Activated CD8-positive, alpha-beta memory T cell treated with anti-CD3 and anti-CD28 coated beads for 1 hour (primary cell): ENCODE measurements at places on chromosomes 4 and X.

DNA sequence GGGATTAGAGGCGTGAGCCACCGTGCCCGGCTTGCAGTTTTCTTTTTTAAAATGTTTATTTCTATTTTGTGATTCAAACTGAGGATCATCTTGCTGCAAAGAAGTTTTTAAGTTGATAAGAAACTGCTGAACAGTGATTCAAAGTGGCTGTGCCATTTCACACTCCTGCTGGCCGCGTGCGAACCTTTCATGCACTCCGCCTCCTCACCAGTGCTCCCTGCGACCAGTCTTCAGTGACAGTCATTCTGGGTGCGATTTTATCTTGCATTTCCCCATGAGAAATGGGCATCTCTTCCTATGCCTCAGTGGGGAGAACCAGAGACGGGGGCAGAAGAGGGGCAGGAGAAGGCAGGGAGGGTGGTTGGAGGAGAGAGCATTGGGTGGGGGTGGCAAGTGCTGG lies 21.4 kb downstream of the TMEM187 start:
- DNase-seq = no peak

- no peak for DNase-seq
Observed at GRCh38 chr4:78768452-78769180, 7.5 kb upstream of the BMP2K start.

DNA sequence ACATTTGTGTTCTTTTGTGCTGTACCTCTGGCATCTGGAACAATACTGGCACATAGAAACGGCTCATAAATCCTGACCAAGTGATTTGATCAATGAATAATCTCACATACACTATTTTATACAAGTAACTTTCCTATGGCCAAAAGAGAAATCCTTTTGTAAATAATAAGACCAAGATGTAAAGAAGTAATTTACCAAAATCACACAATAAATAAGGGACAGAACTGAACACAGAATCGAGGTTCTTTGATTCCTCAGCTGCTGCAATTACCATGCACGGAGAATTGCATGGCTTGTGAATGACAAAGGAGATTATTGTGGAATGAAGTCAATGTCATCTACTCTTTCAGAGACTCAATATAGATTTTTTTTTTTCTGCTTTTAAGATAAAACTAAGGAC lies 576.8 kb upstream of the SMIM31 start:
- no peak for DNase-seq

- DNase-seq = no peak
Observed at GRCh38 chr4:98779088-98779487, 120.7 kb upstream of the TSPAN5 start.

DNA sequence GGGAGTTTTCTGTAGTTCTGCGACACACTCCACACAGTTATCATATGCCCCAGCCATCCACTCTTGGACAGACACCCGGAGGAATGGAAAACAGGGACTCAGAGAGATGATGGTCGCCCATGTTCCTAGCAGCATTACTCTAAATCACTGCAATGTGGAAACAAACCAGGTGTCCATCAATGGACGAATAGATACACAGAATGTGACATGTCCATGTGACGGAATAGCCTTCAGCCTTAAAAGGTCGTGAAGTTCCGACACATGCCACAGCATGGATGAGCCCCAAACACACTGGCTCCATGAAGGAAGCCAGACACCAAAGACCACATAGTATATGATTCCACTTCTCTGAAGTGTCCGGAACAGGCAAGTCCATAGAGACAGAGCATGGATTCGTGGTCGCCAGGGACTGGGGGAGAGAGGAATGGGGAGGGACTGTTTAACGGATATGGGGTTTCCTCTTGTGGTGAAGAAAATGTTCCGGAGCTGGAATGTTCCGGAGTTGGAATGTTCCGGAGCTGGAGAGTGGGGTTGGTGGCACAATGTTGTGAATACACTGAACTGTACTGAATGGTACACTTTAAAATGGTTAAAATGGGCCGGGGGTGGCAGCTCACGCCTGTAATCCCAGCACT lies 28.7 kb upstream of the AFAP1 start:
- DNase-seq = no peak

GRCh38 chr4:129167640-129168260 lies 71.8 kb downstream of the C4orf33 start:
- no peak for DNase-seq

DNA sequence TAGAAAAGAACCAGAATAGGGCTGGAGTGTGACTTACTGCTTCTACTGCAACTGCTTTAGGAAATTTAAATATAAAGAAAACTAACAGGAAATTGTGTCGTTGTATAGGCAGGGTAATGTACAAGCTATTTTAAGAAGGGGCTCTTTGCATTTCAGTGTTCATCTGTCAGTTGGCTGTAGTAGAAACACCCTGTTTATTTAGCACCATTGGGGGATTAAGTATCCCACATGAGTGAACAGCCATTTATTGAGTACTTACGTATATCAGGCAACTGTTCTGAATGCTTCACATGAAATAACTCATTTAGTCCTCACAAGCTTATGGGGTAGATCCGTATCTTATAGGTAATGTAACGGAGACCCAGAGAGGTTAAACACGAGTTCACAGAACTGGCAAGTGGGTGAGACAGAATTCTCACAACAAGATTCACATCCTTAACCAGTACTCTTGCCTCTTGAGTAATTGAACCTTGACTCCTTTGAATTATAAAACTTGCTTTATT lies 23.9 kb downstream of the STIM2 start:
- no peak for DNase-seq

DNA sequence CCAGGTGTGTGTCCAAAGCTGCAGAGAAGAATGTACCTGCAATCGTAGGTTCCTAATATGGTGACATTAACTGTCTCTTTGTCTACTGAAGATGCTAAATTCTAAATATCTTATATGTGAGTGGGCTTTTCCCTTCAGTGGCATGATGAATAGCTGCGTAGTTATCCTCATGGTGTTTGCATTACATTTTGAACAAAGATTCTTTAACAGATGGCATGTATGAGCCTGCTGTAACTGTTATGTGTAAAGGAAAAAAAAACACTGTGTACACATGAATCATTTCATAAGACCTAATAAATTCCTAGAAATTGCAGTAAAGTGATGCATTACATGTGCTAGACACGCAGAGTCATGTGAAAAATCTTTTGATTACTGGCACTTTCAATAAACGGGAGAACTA lies 288.0 kb downstream of the SH2D1A start:
- DNase-seq = no peak

DNA sequence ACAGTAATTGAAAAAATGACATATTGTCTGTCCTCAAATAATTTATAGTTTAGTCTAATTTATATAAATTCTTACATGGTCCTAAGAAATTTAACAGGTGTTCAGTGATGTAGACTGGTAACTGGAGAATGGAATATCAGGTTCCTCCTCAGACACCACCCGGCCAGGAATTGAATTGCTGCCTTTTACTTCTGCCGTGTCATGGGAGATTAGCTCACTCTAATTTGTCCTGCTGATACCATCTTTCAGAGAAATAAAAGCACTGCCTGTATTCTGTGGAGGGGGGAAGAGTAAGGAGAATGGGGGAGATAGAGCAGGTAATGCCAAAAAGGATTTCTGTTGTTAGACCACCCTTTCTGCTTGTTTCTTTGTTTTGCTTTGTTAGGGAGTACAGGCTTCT lies 125.2 kb upstream of the KLHL4 start:
- DNase-seq = no peak

- DNase-seq = no peak
Observed at GRCh38 chrX:10356979-10357378, 200.2 kb downstream of the CLCN4 start.

GRCh38 chrX:30085571-30085970 lies 129.8 kb upstream of the MAGEB2 start:
- no peak for DNase-seq

DNA sequence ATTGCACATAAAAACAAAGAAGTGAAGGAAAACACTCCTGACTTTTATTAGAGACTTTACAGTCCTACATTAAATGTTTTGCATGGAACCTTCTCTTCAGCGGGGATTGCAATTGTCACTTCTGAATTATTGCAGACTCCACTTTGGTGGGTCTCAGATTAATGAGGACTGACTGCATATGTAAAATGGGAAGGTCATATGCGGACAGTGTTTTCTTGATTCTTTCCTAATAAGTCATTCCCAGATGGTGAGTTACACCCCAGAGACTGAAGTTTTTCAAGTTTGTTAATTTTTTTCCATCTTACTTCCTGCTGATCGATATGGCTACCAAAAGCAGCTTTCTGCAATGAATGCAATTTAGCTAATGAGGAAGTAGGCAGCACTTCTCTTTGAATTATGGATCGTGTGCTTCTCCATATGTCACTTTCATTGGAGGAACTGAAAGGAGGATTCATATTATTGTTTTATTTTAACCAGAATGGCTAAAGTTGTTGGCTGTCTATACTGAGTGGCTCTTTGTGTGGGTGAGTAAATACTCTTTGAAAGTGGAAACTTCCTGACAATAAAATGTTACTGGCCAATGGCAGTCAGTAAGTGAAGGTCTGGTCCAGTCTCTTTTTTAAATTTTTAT lies 119.3 kb upstream of the CLNK start:
- no peak for DNase-seq

GRCh38 chrX:47796433-47796906 lies 40.2 kb upstream of the ZNF81 start:
- no peak for DNase-seq

DNA sequence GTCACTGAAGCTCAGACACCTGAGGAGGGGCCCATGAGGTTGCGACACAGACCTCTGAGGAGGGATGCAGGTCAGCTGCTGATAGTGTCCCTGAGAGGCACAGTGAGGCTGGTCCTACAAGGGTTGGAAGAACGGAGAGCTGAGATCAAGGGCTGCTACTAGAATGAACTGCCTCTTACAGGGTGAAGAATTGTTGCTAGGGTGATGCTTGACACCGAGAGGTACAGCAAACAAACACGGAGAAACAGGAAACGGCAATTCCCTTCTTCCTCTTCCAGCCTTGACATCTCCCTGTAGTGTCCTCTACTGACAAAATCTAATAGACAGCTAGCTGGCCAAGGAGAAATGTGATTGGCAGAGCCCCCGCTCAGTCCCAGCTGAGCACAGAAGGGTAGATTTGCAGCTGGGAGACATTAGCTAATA lies 11.8 kb upstream of the HPGDS start:
- no peak for DNase-seq

GRCh38 chr4:148405161-148405893 lies 36.9 kb downstream of the NR3C2 start:
- no peak for DNase-seq

DNA sequence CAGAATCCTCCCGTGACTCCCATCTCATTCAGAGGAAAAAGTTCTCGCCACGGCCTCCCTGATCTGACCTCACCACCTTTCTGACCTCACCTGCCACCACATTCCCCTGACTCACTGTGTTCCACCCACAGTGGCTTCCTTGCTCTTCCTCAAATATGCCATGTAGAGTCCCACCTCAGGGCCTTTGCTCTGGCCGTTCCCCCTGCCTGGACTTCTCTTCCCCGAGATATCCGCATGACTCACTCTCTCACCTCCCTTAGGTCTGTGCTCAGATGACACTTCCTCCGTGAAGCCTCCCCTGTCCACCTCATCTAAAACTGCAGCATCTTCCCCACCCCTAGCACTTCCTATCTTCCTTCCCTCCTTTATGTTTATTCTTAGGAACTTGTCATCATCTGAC lies 7.2 kb upstream of the TSPYL2 start:
- no peak for DNase-seq

- no peak for DNase-seq
Observed at GRCh38 chr4:110414561-110414920, 61.4 kb upstream of the ENPEP start.

DNA sequence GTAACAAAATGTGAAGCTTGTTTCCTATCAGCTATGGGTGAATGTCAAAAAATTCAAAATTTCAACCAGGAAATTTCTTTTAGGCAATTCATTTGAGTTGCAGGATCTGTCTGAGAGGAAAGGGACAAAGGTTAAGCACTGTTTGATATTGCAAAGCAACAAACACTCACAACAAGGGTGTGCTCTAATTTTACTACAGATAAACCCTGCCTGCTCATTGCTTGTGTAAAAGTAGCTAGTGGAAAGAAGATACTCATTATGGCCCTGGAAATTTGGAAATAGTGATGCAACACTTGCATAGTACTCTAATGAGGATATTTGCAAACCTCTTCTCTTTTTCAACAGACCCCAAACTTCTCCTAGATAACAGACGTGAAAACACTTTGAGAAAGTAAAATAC lies 27.1 kb downstream of the FAM47E start:
- no peak for DNase-seq

GRCh38 chr4:160251522-160252170 lies 1148.8 kb downstream of the RAPGEF2 start:
- no peak for DNase-seq

DNA sequence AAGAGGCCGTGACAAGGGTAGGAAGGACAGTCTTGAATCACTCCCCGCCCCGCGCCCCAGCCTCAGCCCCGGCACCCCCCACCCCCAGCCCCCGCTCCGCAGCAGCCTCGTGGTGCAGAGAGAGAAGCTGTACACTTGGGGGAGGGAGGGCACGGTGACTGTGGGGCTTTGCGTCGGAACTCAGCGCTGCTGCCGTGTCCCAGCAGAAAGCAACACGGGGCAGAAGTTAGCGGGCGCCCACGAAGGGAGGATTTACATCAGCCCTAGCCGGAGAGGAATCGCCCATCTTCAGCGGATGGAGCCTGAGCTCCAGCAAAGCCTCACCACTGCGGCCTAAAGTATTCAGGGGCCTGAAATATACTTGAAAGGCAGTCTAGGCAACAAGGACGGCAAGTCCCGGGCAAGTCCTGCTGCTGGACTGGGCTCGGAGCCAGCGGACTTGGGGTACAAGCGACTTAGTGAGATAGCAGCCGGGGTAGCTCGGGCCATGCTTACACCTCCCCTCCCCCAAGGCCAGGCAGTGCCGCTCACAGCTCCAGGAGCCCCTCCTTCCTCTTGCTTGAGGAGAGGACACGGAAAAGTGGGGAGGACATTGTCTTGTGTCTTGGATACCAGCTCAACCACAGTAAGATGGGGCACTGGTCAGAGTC lies 18.5 kb upstream of the OPN1LW start:
- DNase-seq = no peak

DNA sequence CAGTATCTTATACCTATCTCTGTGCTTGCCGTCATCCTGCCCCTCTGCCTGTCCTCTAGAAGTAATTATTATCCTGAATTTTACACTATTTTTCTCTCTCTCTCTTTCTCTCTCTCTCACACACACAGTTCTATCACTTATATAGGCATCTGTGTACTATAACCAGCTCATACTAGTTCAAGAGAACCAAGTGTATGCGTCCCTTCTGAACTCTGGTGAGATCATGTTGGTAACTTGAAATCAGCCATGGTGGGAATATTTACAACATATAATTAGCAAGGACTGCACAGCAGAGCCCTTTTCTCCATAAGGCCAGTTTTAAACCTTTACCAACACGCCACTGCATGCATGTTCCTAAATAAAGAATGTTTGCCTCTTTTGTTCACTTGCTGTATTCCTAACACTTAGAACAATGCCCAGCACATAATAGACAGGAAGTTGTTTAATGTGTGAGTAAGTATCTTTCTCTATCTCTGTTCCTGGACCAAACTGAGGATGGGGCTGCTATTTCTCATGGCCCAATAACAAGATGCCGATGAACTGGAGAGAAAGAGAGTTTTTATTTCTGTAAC lies 51.1 kb upstream of the IL21 start:
- DNase-seq = no peak

GRCh38 chr4:89196056-89196674 lies 84.8 kb downstream of the TIGD2 start:
- no peak for DNase-seq
